ENCODE measurements at places on chromosomes 3 and 15.
A peak's percentile ranks its signal among the peaks of the same experiment; 100 is the strongest.

- peak; percentile 78 for DNase-seq
Measured at GRCh38 chr15:79863886-79864285, 32.9 kb downstream of the MTHFS start.

GRCh38 chr15:61337541-61337940 lies 108.4 kb upstream of the RORA start:
- no peak for DNase-seq

DNA sequence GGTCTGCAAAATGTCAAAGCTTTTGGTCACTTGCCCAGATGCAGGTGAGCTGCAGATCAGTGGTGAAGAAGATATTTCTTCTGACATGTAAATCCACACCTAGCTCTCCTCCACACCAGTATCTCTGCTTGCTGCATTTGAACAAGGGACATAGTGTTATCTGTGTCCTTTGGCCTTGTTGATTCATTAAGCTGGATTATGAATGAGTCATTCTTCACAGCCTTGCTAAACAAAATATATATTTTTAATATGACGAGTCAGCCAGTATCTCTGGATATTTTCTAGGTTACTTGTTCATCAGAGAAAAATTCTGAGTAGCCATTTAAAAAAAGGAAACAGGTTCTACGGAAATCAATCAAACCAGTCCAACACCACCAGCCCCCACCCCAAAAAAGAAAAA lies 190.6 kb upstream of the ADAMTS9 start:
- DNase-seq = peak; percentile 57

DNA sequence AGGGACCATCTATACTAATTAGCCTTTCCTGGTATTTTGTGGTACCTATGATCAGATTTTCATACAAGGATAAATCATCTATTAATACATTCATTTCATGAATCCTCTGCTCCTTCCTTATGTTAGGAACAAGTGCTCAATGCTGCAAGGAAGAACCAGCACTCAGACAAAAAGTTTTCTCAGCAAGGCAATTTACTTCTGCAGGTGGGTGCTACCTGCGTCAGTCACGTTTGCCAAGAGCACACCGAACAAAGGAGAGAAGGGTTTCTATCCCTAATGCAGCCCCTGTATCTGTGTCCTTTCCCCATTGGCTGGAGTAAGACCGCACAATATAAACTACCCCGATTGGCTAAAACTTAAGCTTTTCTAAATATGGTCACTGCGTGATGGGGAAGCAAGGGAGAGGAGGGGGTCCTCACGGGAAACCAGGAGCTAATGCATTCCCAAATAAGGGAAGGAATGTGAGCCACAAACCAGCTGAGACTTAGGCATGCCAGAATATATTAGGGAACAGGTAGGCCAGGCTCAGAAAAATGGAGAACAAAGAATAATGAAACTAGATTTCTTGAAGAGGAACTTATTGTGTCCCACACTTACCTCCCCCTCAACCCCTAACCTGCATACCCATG lies 76.5 kb downstream of the AQR start:
- DNase-seq = no peak

DNA sequence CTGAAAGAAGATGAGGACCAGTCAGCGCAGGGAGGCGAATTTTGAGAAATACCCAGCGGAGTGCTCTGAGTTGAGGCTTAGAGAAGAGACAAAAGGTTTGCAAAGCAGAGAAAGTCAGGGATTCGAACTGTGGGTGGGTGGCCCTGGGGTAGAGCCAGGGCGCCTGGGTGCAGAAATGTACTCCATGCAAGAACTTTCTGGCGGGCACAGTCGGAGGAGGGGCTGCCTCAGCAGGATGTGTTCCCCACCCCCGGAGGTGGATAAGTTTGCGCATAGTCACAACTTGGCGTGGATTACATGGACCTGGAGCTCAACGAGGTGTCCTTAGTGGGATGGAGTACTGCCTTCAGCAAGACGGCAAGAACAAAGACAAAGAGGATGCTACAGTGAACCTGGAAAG lies 117.3 kb upstream of the ALDH1A3 start:
- DNase-seq = no peak

- DNase-seq = peak; percentile 66
Measured at GRCh38 chr15:85312486-85312885, 67.9 kb upstream of the AKAP13 start.

GRCh38 chr3:149638228-149639092 lies 19.4 kb downstream of the WWTR1 start:
- peak; percentile 60 for DNase-seq

- peak; percentile 69 for DNase-seq
Measured at GRCh38 chr15:75776065-75776423, 63.4 kb upstream of the CSPG4 start.

GRCh38 chr3:43238801-43239200 lies 47.5 kb upstream of the SNRK start:
- no peak for DNase-seq

DNA sequence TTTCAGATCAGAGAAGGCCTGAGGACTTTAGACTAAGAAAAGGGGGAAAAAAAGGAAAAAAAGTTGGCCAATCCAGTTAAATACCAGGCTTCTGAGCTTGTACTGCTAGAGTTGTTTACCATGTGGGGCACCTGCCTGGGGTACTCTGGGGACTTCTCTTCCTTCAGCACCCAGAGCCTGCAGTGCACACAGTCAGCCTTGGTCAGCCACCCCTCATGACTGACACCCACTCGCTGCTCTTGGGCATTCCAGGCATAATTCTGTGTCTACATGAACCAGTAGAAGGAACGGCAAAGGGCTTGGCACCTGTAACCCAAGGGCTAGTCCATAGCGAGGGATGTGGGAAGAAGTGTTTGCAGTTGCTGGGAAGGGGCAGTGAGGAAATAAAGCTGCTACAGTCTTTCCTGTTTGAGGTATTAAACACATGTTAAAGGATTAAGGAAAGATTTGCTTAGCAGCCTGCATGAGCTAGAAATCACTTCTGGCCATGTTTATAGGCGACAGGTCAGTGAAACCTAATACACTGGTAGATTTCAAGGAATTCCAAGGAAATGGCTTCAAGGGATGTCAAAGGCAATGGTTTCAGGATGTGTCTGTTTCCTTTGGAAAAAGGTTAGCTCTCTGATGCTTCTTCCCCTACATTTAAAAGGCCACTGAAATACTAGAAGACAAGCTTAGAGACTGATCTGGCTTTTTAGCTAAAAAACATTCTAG lies 232.5 kb downstream of the CHST2 start:
- DNase-seq = peak; percentile 31

GRCh38 chr15:69561071-69561784 lies 108.6 kb downstream of the RPLP1 start:
- DNase-seq = no peak

DNA sequence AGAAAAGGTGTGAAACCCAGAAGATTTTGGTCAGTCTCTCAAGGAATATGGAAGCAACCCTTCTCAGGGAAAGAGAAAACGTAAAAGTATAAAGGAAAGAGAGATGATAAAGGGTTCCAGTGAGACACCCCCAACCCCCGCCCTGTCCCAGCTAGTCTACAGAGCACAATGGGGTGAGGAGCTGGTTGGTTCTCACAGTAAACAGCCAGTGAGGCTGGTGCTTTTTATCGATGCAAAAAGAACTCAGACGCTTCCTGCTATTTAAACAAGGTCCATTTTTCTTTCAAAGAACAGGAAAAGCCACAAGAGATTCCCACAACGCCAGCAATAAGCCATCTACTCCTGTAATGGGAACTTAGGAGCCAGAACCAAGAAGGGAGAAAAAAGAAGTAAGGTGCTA lies 65.9 kb downstream of the CHAC1 start:
- DNase-seq = no peak

DNA sequence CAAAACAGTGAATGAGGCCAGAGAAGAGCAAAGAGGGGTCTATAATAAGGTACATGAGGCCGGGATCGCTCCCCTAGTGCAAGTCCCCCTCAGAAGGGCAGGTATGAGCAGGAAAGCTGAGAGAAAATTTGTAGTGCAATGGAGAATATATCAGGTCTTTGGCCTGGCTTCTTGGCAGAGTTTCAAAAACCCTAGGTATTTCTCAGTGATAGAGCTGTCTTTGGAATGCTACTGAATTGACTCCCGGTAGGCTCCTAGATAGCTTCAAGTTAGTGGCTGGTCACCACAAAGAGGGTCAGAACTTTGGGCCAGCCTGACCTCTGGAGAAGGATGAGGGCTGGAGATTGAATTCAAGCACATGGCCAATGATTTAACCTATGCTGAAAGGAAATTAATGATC lies 30.6 kb upstream of the OXTR start:
- DNase-seq = peak; percentile 47

GRCh38 chr15:75452364-75452864 lies 924 bp upstream of the SIN3A start:
- DNase-seq = peak; percentile 83

- DNase-seq = no peak
Measured at GRCh38 chr15:30978328-30978727, 13.1 kb downstream of the MTMR10 start.

- no peak for DNase-seq
Measured at GRCh38 chr3:143124601-143125520, 5.3 kb downstream of the CHST2 start.

DNA sequence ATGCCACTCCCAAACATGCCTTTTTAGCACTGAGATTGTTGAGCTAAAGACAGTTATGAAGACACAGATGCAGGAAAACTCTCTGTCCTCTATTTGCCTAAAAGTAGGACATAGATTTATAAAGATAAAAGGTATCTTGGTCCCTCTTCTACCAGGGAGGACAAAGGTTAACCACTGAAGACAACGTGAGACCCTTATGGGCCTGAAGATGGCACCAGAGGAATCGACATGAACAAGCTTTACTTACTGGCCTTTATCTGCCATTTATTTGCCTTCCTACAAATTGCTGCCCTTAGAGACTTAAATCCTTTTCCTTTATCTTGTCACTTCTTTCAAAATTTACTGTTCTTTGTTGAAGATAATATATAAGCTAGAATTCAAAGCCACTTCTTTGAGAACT lies 109.7 kb upstream of the FAM3D start:
- no peak for DNase-seq

GRCh38 chr3:110059431-110059830 lies 722.1 kb upstream of the DPPA4 start:
- no peak for DNase-seq

DNA sequence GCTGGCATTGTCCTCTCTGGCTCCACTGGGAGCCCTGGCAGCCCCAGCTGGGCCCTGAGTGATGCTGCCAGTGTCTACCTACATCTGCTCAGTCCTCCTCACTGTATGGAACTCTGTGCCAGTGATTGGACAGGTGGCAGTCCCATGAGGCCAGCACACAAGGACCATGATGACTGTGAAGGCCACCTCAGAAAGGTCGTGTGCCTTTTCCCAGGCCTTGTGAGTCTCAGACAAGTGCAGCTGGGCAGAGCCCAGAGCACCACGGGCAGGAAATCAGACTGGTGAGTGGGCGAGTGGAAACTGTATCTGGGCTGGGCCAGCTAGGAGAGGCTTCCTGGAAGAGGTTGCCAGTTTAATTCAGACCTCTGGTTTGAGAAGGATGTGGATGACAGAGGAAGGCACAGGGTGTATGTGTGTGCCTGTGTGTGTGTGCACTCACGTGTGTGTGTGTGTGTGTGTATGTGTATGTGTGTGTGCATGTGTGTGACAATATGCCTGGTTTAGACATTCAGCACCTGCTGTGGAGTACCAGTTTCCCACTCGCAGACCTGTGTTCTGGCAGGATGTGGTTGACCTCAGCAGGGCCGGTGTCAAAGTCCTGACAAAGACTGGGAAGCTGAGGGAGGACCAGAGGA lies 7.0 kb downstream of the MAPKAPK3 start:
- no peak for DNase-seq

- no peak for DNase-seq
Measured at GRCh38 chr15:88032787-88033186, 223.8 kb downstream of the NTRK3 start.

GRCh38 chr3:188476935-188477334 lies 323.0 kb downstream of the LPP start:
- DNase-seq = no peak

DNA sequence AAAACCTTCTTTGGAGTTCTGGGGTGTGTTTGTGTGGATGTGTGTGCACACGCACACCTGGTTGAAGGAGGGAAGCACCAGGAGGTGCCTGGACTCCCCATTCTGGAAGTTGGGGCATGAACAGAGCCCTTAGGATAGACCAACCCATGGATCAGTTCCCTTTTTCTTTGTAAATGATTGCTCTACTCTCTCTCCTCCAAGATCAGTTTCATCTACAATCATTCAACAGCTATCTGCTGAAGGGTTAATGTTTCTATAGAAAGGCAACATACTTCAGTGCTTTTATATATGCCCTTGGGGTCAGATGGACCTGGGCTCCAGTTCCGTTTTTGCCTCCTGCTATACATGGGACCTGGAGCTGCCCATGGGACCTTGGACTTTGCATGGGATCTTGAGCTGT lies 352.1 kb upstream of the CFAP20DC start:
- DNase-seq = no peak

Measured in fibroblast of lung (primary cell).